ENCODE measurements at places on chromosomes 16 and 17. TPM values are rescaled to one million over a fixed set of nuclear protein-coding genes. Genes with fewer than 3 reads are reported as not detected.

- DNase-seq, result no peak
These were observed 182.0 kb downstream of the SEC14L1 start for GRCh38 chr17:77322514-77323412.

- no peak for DNase-seq
These were observed 12.8 kb downstream of the GPR179 start for GRCh38 chr17:38330941-38331411.

DNA sequence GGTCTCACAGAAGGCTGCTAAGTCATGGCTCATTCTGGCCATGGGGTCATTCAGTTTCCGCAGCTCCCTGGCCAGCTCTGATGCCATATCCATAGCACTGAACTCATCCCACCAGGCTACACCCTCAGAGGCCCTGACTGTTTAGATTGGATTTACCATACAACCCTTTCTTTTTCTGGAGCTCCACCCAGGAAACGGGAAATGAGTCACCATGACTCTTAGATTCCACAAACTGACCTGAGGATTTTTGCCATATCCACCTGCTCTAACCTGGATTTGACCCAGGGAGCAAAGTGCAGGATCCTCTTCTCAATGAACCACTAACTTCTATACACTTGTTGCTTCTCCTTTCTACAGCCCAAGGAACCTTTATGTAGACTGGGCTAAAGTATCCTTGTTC is 20.3 kb upstream of the CALB2 start:
- no peak for DNase-seq

DNA sequence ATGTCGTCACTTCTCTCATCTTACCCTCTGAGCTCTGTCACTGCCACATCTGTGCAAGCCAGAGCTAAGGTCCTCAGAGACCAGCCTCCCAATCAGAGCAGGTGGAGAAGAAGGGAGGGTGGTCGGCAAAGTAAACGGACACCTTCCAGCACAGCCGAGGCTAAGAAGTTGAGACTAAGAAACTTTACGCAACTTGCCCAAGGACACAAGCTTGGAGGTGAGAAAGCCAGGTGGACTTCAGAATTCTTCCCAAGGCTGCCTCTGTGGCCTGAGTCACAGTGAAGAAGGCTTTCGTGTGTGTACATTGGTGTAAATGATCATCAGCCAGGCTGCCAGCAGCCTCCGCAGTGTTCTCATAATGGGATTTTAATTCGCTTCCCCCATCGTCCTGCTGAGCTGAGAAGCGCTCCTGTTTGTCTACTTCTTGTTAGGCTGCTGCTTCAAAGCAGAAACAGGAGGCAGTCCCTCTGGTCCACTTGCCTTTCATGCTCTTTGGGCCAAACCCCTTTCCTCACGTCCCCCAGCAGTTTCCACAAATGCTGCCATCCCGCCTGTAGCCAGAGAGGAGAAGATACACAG is 125.0 kb upstream of the RPL38 start:
- DNase-seq, result no peak

DNA sequence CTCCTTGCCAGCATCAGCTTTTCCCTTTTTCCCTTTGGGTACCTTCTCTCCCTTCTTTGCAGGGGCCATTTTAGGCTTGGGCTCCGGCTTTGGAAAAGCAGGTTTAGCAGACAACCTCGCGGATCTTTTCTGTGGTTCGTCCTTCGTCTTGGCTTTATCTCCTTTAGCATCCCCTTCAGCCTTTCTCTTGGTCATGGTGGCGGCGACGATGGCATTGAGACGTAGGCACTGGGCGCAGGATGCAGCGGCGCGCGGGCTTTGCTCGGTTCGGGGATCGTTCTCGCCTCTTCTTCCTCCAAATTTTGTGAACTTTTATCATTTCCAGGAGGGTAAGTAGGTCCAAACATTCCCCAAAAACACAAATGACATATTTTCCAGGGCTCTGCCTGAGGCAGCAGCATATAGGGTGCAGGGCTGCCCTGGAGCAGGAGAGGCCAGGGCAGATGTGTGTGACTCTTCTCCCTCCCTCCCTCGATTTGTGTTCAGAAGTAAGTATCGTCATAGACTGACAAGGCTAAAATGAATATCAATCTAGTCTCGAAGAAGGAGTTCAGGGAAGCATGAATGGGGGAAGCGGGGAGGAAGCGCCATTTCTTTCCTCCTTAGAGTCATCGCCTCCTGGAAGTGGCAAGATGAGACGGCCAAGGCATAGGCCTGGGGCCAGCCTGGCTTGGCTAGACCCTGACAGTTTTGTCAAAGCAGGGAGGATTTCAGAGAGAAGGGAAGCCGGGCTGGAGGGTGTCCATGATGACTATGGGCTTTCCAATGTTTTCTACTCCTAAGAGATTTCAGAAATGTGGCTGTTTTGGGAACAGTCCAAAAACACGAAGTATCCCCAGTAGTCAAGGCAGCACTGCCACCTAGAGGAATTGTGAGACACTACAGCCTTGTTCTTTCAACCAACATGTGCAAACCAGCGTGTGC is 13.2 kb downstream of the CHCT1 start:
- peak; percentile 89 for DNase-seq

GRCh38 chr17:50675627-50676026 is 32.1 kb downstream of the ANKRD40 start:
- DNase-seq, result no peak

DNA sequence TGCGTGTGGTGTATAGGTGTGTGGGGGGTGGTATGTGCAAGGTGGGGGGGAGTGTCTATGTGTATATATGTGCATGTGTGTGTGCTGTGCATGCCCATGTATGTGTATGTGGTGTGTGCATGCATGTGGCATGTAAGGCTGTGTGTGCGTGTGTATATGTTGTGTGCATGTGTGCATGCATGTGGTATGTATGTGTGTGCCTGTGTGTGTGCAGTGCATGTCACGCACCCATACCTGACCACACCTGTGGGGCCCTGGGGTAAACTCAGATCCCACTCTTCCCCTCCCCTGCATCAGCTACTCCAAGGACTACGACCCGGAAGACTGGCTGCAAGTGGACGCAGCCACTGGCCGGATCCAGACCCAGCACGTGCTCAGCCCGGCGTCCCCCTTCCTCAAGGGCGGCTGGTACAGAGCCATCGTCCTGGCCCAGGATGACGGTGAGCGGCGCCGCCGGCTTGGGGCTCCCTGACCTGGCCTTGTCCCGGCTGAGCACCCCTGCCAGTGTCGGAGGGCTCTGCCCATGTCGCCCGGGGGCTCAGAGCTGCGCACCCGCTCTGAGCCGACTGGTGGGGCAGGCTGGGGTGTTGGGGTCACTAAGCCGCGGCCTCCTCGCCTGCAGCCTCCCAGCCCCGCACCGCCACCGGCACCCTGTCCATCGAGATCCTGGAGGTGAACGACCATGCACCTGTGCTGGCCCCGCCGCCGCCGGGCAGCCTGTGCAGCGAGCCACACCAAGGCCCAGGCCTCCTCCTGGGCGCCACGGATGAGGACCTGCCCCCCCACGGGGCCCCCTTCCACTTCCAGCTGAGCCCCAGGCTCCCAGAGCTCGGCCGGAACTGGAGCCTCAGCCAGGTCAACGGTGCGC is 9.1 kb downstream of the SLC22A31 start:
- DNase-seq, result no peak

DNA sequence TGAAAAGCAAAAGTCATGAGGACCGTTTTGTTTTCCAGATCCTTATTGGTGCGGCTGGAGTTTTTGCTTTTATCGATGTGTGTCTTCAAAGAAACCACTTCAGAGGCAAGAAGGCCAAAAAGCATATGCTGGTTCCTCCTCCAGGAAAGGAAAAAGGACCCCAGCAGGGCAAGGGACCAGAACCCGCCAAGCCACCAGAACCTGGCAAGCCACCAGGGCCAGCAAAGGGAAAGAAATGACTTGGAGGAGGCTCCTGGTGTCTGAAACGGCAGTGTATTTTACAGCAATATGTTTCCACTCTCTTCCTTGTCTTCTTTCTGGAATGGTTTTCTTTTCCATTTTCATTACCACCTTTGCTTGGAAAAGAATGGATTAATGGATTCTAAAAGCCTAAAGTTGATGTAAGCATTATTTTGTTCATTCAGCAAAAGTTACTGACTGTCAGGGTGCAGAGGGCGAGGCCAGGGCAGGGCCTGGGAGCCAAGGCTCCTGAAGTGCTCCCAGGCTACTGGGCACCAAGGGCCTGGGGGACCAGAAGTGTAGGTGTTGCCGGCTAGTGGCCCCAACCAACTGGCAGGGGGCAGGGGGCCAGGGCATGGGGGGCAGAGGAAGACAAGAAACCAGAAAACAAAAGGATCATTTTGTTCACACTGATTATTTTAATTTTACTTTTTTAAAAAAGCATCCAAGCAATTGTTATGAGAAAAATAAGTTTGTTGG is 8.8 kb downstream of the CMTM2 start:
- no peak for DNase-seq

DNA sequence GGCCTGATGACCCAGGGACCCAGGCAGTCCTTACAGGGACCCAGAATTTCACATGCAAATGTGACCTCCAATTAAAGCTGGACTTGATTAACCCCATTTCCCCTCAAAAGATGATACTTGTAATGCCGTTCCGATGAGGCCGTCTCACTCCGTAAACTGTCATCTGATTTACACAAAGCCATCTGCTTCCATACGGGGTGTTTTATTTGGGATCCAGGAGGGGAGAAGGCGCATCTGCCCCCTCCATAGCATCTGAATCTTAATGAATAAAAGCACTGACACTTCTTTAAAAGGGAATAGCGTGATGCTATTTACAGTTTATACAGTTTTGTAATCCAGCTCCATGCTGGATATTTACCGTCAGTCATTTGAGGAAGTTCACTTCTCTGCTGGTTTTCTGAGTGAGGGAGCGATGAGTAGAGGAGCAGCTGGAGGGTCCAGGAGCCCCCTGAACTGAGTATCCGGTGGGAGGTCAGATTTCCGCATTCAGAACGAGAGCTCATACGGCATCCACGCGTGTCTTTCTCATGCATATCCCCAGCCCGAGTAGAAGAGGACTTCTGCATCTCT is 452.7 kb downstream of the WWOX start:
- no peak for DNase-seq

Gene OR4D1
- total RNA-seq, result 0.10 TPM

Gene ATMIN
- 58.8 TPM for total RNA-seq

GRCh38 chr17:10261098-10261497 is 62.7 kb upstream of the GAS7 start:
- DNase-seq, result no peak

- no peak for DNase-seq
These were observed 5.0 kb downstream of the SOCS1 start for GRCh38 chr16:11250786-11251524.

Gene USB1
- total RNA-seq, result 118 TPM

Gene TP53TG3E
- not detected for total RNA-seq

- no peak for DNase-seq
These were observed 13.7 kb upstream of the CSNK1D start for GRCh38 chr17:82287013-82287867.

DNA sequence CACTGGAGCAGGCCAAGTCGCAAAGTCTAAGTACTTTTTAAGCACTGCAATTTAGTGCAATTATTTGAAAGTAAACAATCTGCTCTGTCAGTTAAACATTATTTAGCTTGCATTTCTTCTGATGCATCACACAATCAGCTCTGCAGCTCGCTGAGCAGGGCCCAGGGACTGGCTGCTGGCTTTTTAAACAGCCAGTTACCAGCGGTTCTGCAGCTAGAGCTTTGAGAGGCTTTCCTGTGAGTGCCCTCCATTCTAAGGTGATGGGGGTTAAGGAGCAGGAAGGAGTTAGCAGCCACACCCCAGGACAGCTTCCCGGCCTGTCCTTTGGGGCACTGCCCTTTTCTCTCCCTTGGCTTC is 154.3 kb downstream of the SALL1 start:
- DNase-seq, result no peak

- no peak for DNase-seq
These were observed 44.3 kb downstream of the ADCY9 start for GRCh38 chr16:4071686-4072561.

Gene NXPH3
- total RNA-seq, result 4.7 TPM

Gene KRTAP16-1
- not detected for total RNA-seq

- no peak for DNase-seq
These were observed 2.3 kb downstream of the PERCC1 start for GRCh38 chr16:1433263-1433560.

DNA sequence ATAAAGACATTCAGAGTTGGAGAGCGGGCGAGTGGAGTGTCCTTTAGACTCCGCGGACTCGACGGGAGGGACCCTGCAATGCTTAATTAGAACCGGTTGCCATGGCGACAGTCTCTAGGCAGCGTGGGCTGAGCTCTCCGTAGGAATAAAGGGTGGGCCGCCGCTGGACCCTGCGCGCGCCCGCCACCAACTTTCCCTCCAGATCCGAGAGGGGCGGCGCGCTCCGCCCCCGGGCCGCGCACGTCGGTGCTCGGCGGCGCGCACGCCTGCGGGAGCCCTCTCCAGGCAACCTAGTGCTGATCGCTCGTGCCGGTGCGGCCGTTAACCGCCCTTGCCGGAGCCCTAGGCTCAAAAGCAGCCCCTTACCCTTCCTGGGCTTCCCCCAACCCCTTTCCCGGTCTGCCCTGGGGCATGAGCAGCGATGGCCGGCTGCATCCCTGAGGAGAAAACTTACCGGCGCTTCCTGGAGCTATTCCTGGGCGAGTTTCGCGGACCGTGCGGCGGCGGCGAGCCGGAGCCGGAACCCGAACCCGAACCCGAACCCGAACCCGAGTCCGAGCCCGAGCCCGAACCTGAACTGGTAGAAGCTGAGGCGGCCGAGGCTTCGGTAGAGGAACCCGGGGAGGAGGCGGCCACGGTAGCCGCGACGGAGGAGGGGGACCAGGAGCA is at the start of gene PPM1E:
PPM1E (plus strand) TSS at position 278 of the 669 bp plus-strand sequence.
- DNase-seq, result peak; percentile 98

DNA sequence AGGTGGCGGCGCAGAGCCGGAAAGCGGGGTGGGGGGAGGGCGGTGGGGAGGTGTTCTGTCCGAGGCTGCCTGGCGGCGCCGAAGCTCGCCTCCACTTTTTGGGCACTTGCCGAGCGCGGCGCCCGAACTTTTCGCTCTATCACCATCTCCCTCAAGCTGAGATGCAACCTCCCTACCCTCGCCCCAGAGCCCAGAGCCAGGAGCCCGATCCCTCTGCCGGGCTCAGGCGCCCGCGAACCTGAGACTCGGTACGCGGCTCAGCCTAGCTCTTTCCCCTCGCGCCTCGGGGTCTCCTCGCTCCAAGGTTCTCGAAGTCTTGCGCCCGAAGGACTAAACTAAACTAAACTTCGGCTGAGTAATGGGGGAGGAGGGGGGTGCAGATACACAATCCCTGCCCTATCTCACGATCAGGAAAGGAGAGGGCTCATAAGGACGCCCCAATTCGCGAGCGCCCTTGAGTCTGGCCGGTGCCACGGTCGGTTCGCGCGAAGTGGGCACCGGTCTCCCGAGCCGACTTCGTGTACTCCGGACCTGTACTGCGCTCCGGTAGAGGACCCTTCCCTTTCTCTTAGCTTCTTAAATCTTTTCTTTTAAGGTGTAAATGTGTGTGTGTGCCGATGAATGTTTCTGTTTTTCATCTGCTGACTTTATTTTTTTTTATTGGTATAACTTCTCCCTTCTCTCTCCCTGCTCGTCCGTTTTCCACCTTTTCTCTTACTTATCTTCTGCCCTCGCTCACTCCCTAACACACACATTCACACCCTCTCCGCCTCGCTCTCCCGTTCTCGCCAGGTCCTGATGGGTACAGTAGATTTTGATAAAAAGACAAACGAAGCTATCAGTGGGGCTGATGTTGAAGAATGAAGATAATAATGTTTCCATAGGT is 1.9 kb upstream of the SALL1 start:
- peak; percentile 71 for DNase-seq
